Fibroblast of skin of abdomen (primary cell): ENCODE measurements at places on chromosomes 3 and 15.

GRCh38 chr3:102143536-102143935 is 291.3 kb upstream of the ZPLD1 start:
- DNase-seq, result no peak

- DNase-seq, result no peak
These were observed 31.6 kb upstream of the SEMA3F start for GRCh38 chr3:50123394-50124051.

DNA sequence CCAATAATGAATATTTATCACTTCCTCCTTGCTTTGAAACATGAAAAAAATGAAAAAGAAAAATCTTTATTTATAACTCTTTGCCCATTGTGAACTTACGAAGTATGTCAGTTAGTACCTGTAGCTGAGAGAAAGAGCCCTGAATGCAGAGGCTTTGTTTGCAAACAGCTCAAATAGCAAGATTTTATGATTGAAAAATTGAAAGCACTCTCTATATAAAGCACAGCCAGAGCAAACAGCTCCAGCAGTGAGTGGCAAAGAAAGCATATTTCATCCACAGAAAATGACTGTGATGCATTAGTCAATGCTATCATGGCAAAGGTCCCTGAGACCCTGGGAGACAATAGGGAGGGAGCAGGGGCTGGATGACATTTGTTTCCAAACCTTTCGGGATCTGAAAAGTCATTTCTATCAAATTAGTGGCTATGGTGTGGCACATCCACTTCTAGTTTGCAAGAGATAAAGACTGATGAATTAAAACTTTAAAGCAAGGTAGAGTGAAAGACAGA is 576.1 kb downstream of the OTOL1 start:
- no peak for DNase-seq

- no peak for DNase-seq
These were observed 262.1 kb upstream of the SATB1 start for GRCh38 chr3:18687286-18687685.

DNA sequence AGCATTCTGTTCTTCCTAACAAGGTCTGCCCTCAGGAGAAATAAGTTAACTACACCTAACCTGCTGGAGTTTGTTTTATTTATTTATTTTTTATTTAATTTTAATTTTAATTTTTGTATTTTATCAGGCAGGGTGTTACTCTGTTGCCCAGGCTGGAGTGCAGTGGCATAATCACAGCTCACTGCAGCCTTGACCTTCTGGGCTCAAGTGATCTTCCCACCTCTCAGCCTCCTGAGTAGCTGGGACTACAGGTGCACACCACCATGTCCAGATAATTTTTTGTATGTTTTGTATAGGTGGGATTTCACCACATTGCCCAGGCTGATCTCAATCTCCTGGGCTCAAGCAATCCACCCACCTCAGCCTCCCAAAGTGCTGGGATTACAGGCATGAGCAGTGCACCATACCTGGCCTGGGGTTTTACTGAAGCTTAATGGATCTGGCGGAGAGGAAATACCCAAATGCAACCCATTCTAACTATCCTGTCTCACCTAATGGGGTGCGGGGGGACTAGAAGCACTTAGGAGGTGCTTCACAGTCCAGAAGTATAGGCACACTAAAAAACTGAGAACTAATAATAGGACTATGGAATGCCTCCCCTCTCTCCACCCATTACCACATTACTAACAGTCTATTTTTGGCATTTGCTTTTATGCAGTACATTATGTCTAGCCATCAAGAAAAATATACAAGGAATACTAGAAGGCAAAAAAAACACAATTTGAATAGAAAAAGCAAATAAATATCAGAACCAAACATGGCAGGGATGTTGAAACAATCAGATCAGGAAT is 61.4 kb downstream of the TTBK2 start:
- DNase-seq, result no peak

- DNase-seq, result no peak
These were observed 248.4 kb downstream of the CPNE4 start for GRCh38 chr3:131786386-131786785.

DNA sequence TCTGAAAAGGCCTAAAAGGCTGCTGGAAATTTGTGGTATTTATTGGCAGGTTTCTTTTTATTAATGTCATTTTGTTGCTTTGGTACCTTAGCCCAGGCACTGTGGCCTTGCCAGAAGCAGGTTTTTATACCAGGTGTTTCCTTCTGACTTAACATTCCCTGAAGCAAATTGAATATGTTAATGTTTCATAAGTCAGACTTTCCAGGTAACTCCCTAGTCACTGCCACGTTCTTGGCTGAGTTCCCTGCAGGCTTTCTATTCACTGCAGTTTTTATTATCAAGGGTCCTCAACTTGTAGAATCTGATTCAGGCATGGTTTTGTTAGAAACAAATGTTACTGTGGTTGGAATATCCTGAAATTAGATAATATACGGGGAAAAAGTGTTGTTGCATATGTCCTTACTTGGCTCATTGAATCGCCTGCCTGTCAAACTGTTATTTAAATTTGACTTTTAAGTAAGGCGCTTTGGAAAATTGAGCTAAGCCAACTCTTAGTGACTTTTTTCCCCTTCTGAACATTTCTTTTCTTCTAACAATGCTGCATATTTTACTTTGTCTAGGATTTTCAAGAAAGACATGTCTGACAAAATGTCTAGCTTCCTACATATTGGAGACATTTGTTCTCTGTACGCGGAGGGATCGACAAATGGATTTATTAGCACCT is 22.9 kb downstream of the ITPR1 start:
- DNase-seq, result no peak

DNA sequence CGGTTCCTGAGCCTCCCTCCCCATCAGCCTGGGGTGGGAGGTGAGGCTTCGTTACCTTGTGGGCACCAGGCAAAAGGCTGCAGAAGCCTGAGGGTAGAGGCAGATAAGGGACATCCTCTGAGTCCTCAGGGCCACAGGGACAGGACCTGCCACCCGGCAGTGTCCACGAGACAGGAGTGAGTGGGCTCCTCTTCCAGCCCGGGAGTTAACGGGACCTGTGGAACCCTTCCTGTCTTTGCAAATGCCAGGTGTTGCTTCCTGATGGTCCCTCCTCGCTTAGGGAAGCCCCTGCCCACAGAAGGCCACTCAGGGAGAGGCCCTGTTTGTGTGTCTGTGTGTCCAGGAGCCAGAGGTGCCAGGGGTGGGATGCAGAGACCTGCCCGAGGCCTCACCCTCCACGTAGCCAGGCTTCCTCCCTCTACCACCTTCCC is 111.1 kb upstream of the ALDH1A3 start:
- no peak for DNase-seq

DNA sequence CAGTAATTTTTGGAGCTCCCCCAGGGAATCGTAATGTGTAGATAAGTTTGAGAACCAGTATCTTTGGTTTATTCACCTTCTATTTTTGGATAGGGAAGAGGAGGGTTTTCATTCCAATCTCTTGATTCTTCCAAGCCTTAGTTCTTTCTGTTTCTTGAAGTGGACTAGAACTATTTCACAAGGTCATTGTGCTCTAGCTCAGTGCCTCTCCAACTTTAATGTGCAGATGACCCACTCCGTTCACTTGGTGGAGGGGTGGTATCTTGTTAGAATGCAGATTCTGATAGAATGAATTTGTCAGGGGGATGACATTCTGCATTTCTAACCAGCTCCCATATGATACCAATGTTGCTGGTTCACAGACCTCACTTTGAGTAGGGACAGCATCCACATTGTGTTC is 35.5 kb downstream of the COLQ start:
- no peak for DNase-seq

DNA sequence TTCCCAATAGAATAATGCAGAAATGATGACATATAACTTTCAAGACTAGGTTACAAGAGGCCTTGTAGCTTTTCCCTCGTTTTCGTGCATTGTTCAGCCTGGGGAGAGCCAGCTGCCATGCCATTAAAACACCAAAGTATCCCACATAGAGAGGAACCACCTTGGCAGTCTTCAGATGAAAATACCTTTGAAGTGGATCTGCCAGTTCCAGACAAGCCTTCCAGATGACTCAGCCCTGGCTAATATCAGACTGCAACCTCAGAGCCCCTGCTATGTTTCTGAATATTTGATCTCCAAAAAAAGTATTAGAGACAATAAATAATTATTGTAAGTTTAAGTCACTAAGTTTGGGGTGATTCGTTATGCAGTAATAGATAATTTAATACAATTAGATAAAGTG is 294.3 kb upstream of the GBE1 start:
- peak; percentile 55 for DNase-seq

- no peak for DNase-seq
These were observed 3.1 kb upstream of the EPHB1 start for GRCh38 chr3:134791992-134792391.

DNA sequence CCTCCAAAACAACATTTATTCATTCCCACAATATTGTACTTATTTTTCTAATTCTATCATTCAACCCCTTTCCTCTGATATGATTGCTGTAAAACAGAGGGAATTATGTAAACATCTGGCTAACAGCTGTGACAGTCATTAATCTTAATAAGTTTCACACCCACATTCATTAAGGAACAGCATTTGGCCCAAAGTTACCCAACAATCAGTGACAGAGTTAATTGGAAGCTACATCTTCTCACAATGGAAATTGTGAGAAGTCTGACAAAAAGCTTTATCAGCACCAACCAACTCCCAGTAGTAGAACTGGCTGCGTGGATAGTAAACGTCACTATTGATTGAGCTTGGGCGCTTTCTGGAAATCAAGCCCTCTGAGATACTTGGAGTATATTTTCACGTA is 165.8 kb upstream of the SLC24A5 start:
- DNase-seq, result no peak

- DNase-seq, result no peak
These were observed 12.4 kb downstream of the PPM1M start for GRCh38 chr3:52257911-52258310.

- no peak for DNase-seq
These were observed 5.0 kb downstream of the RPUSD3 start for GRCh38 chr3:9838856-9839255.

DNA sequence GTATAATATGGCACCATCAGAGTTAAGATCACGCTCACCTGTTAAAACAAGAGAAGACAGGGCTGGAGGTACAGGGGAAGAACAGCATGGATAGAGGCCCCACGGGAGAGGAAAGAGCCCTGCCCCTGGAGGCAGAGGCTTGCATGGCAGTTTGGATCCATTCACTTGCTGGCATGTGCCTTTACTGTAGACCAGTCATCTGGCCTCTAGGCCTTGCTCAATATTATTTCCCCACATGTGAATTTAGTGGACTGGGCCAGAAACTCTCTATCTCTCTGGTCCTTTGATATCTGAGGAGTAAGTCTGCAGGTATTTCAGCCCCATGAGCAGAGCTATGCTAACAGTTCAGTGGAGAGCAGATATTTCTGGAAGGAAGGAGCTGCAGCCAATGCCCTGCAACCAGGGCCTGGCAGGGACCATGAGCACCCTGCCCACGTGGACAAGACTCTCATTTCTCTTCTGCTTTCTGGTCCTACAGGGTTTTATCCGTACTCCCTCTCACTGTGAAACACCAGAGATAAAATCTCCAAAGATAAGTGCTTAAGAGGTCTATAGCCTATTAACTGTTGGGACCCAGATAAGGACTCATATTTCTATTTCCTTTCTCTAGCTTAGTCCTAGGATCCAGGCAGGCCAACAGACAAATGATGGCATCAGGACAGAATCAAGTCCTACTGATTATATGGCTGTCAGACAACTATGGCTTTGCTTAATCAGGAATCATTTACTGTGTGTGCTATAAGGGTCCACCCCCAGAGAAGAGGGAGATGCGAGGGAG is 65.0 kb downstream of the CLDN11 start:
- DNase-seq, result no peak
